ENCODE measurements at places on chromosomes 5 and 9.

GRCh38 chr5:159518371-159518770, 188.1 kb upstream of the IL12B start:
- DNase-seq, result no peak

DNA sequence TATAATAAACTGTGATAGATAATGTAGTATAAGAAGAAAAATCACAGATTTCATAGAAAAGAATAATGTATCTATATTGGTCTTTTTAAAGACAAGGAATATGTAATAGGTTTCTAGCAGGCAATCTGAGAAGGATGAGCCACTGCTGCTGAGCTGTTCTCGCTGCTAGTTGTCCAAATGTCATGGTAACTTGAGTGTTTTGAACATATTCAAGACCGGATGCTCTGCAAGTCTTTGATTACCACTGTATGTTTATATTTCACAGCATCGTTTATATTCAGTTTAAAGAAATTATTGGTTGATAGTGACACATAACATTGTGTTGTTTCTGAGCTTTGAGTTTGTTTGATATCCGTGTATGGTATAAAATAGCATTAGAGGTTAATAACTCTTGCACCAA, 9.6 kb downstream of the C5orf47 start:
- DNase-seq, result no peak

GRCh38 chr5:19880859-19881436, 107.1 kb downstream of the CDH18 start:
- no peak for DNase-seq

GRCh38 chr9:2028888-2029287, 13.7 kb downstream of the SMARCA2 start:
- DNase-seq, result no peak

DNA sequence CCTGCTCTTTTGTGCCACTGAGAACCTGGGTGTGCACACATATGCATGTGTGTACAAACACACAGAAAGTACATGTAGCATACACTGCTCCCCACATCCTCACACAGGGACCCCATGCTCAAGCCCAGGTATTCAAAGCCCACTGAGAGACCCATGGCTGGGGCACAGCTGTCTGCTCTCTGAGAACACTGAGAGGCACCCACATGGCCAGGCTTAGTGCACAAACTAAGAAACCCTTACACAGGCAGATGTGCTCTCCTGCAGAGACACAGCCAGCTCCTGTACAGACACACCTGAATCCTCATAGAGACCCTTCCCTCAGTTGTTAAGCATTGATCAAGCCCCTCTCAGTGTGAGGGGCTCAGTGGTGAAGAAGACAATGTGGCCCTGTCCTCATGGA, 92.5 kb downstream of the CACNA1B start:
- DNase-seq, result no peak

- peak; percentile 90 for DNase-seq
Measured at GRCh38 chr5:72366324-72366976, 46.3 kb downstream of the PTCD2 start.

GRCh38 chr5:8826508-8826907, 719.4 kb downstream of the SEMA5A start:
- no peak for DNase-seq

GRCh38 chr5:167442922-167443321, 848.5 kb upstream of the WWC1 start:
- no peak for DNase-seq

DNA sequence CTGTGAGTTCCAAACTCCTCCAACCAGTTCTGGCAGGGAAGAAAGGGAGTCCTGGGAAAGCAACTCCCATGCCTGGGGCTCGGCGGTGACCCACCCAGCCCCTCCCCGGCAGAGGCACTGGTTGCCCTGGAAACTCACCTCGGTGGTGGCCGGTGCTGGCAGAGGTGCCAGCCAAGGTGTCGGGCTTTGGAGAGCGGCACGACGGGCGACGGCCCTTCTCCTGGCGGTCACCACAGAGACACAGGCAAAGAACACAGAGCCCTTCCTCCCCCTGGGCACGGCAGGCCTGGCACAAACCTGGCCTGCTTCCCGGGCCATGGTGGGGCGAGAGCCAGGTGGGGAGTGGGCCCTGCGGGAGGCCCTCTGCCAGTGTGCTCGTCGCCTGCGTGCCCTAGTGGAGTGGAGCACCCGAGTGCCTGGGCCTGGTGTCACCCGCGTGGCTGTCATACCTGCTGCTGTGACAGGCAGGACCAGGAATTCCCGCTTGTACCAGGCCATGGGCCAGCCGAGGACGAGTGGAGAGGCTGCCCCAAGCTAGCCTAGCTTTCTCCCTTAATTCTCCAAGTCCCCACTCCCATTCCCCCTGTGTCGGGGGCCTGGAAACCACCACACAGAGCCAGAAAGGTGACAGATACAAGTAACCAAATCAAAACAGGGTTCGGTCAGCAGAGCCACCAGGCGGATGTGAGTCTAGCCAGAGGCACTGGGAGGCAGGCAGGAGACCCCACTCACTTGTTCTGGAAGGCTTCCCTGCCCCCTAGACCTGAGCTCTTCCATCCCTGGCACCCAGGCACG, 8.2 kb upstream of the RALGDS start:
- DNase-seq, result no peak

GRCh38 chr9:129746092-129746777, 6.6 kb downstream of the PTGES start:
- no peak for DNase-seq

- DNase-seq, result no peak
Measured at GRCh38 chr9:79568337-79569101, 3.2 kb upstream of the TLE4 start.

- no peak for DNase-seq
Measured at GRCh38 chr9:27088981-27089380, 20.0 kb upstream of the TEK start.

DNA sequence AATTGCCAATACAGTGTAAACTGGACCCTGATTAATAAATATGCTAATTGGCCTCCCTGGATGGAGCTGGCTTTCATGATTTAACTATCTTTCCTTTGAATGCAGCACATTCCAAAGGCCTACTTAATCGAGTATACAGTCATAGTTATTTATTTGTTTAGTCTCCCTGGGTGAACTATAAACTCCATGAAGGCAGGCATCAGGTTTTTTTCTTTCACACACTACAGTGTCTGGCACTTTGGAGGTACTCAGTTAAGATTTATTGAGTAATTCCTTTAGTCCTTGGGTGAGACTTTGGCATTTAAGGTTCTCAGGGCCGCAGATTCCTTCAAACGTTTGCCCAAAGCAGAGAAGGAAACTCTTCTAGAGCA, 20.5 kb downstream of the RUSC2 start:
- DNase-seq, result no peak

- peak; percentile 85 for DNase-seq
Measured at GRCh38 chr5:14724633-14725032, 60.1 kb downstream of the OTULIN start.

DNA sequence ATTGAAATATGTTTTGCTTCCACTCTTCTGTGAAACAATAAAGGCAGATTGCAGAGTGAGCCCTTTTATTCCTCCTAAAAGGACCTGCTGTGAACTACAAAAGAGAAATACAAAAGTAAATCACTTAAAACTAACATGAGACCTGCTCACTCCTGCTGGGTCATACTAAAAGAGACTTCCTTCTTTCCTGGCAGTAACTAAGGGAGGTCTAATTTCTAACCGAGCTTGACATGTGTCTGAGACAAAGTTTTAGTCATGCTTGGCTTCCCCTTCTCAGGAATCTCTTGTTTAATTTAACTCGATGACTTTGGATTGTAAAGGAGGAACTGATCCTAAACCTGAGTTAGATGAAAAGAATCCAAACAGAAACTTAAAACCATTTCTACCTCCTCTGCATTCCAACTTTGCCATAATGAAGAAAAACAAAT, 86.4 kb upstream of the CDH6 start:
- DNase-seq, result no peak

DNA sequence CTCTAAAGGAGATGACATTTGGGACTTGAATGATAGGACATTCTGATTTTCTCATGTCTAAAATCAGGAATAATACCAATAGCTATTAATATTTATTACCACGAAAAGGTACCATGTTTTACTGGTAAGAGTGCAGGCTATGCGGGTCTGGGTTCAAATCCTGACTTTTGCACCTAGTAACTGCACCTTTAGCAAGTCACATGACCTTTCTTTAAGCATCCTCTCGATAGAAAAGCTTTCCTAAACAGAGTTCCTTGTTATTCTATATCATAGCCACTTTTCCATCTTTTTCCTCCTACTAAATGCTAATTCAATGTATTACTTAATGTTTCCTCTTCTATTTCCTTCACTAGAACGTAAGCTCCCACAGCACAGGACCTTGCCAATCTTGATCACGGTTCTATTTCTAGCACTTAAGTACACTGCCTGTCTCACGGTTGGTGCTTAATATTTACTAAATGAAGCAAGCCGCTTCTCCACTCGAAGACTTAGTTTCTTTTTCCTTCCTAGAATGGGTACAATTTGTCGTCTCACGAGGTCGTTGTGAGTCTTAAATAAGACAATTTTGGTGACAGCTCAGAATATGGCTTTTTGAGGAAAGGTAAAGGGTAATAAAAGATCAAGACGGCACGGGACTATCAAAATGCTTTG, 816 bp downstream of the RBM18 start:
- DNase-seq, result no peak

DNA sequence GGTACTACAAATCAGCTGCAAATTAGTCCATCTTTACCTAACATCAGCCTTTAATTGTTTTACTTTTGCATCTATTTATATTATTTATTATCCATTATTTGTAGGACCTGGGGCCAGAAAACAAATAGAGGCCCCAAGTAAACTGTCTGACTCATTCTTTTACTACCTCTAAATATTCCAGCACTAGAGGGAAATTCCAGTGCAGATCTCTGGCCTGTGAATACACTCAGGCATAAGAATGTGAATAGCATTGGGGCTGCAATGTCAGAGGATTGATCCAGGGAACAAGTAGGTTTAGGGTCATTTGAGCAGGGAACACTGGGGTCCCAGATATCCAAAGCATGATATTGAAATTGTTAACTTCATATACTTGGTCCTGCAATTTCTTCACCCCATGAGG, 176.6 kb upstream of the TYRP1 start:
- DNase-seq, result no peak

DNA sequence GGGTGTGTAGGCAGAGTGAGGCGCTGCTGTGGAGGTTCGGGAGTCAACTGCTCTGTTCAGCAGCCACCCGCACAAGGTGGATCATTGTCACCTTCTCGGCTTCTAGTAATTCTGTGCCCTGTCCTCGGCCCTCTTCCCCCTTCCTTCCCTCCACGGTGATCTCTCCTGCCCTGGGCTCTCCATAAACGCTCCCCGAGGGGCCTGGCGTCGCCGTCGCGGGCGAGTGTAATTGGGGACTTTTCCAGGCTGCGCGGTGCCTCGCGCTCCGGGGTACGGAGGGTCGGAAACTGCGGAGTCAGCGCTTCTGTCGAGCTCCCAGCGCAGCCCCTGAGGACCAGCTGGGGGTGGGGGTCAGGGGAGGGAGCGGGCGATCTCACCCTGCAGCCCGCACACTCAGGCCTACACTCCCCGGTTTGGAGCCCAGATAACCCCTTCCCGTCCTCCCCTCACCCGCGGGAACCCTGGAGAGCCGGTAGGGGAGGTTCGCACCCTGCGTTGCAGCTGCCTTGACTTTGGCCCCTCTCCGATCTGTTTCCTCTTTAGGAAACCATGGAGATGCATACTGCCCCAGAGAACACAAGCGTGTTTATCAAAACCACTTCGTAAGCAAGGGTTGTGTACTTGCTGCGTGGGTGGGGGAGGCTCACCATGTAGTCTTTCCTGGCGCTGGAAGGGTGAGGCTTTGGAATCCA, 188.3 kb upstream of the ZNF618 start:
- no peak for DNase-seq

GRCh38 chr5:160774666-160775315, 77.2 kb downstream of the ATP10B start:
- DNase-seq, result no peak

GRCh38 chr5:35988529-35988928, 2.7 kb downstream of the UGT3A1 start:
- peak; percentile 3 for DNase-seq

DNA sequence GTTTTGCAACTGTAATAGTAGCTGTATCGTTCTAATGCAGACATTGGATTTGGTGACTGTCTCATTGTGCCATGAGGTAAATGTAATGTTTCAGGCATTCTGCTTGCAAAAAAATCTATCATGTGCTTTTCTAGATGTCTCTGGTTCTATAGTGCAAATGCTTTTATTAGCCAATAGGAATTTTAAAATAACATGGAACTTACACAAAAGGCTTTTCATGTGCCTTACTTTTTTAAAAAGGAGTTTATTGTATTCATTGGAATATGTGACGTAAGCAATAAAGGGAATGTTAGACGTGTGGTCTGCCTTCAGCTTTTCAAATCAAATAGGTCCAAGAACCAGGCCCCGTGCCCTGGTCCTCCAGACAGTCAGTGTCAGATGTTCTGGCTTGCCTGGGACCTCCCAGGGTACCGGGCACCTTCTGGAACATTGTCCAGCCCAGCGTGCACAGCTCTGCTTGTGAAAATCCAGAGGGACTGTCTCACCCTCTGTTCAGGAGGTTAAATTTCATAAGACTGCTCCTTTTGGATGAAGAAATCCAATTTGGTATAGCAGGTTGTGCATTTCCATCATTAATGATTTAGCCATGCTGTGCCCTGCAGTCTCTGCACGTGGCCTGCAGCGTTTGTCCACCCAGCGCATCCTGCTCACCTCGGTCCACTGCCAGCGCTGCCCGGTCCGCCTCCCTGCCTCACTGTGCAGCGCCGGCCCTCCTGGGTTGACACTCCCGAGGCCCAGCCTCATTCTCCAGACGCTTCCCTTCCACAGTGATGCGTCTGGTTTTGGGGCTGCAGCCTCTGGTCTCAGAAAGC, 6.6 kb upstream of the AHRR start:
- DNase-seq, result no peak

DNA sequence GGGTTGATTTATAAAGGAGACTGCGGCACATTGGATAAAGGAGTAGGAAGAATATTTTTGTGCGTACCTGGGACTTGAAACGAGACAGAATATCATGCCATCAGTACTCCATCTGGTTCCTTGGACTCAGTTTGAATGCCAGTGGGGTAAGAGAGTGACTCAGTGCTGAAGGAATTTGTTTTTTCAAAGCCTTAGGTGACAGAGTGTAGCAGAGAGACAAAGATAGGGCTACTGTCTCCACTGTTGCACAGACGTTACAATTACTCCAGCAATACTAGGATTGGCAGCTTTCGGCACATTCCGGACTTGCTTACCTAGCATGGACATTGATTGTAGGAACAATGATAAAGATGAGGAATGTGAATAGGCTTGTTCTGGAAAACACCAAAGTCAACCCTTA, 250.7 kb downstream of the KCTD16 start:
- DNase-seq, result no peak

DNA sequence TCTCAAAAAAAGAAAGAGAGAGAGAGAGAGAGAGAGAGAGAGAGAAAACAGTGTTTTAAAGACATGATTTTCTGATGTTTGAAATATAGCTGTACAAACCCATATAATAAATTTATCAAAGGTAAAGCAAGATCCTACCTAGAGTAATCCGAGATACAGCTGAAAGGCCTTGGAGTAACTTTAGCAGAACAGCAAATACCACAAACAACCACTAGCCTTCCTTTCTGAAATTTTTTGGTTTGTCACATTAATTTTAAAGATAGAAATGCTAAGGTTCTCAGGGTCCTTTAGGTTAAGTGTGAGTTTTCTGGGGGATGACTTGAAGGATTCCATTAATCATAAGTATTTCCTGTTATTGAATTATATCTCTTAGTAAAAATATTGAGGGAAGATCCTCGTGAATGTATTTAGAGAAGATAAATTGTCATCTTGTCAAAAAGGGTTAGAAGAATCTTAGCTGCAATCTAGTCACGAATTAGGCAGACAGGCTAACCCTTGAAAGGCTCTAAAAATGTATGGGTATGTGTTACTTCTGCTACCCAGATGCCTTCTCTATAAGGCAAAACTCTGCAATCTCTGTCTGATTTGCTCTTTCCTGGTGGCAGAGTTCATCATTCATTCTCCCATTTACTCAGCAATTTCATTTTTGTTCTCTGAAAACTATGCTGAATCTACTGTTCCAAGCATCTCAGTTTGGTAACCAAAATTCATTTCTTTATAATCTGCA, 27.3 kb downstream of the F2RL2 start:
- no peak for DNase-seq
